ENCODE measurements at places on chromosomes 11 and 22.

DNA sequence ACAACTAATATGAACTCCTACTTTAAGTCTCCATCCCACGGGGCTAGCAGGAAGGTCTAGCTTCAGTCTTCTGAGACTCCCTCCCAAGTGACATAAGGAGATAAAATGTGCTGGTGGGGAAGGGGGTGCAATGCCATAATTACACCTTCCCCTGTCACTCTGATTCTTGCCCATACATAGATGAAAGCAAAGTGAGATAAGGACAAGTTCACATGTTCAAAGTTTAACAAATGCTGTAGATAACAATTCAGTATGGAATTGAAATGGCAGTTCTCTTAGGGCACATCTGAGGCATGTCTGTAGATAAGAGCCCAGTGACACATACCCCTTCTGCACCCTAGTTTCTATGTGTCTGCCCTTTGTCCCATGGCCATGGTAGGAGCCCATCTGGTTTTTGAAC is 38.2 kb upstream of the PANX1 start:
- H3K4me3 ChIP-seq = no peak overlapping the region
- H3K27me3 ChIP-seq = peaks cover 29% of the 10 kb centered on the region
- H3K36me3 ChIP-seq = no peaks in the 10 kb centered on the region
- no peaks in the 10 kb centered on the region for H3K4me1 ChIP-seq
- DNase-seq = no peak

DNA sequence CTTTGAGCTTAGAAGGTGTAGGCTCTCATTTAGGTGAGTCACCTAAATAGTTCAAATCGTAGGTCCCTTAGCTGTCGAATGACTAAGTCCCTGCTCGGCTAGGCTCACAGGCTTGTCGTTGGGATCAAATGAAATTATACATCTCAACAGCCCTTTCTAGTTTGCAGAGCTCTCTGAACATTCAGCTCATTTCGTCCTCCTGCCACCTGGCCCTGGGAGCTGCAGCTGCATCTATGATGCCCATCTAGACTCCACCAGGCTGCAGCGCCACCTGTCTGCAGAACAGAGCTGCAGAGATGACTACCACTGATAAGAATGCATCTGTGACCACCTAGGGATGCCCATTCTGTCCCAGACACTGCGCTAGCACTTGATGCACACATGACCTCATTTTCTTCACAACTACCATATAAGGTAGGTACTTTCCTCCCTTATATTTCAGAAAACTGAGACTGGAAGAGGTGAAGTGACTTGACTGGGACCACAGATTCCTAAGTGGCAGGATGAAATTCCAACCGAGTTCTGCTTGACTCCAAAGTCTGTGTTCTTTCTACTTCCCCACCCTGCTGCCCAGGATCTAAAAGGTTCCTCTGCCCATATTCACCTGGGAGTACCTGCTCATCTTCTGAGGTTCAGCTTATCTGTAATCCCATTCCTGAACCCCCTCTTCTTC is 141.1 kb upstream of the NARS2 start:
- peaks cover 9% of the 10 kb centered on the region for H3K4me1 ChIP-seq
- no peaks in the 10 kb centered on the region for H3K36me3 ChIP-seq
- peak; percentile 56 for DNase-seq
- no peak overlapping the region for H3K27ac ChIP-seq
- H3K27me3 ChIP-seq = peaks cover 37% of the 10 kb centered on the region
- H3K4me3 ChIP-seq = no peak overlapping the region

DNA sequence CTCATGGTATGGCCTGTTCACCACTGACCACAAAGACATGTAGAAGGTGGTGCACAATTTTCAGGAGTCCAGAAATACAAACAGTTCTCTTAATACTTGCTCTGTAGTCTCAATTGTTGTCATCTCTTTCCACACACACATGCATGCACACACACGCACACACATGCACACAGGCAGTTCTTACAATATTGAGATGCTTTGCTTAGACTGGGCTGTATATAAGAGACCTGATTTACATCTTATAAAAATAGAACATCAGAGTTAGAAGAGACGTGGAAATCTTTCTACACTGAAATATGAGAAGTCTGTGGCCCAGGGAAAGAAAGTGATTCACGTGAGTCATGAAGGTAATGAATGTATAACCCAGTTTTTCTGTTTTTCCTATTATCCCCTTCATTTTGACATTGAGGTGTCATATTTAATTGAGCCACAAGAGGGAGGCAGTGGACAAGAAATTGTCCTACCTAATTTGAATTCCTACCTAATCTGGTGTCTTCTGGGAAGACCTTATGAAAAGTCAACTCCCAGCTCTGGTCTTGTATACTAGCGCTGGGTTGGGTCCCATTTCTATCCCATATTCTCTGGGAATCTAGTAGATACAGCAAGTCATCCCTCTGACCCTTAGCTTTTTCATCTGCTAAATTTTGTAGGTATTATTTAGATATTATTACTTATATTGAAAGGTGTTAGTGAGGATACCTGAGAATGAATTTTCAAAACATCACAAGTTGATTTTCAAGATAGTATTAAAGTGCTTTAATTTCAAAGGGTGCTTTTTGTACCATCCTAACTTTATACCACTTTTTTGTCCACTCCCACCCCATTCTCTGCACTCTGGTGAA is 14.9 kb upstream of the MS4A4A start:
- peaks cover 4% of the 10 kb centered on the region for H3K36me3 ChIP-seq
- DNase-seq = peak; percentile 42
- H3K27me3 ChIP-seq = peaks cover 29% of the 10 kb centered on the region
- no peak overlapping the region for H3K4me3 ChIP-seq
- H3K4me1 ChIP-seq = no peaks in the 10 kb centered on the region
- H3K27ac ChIP-seq = no peak overlapping the region

DNA sequence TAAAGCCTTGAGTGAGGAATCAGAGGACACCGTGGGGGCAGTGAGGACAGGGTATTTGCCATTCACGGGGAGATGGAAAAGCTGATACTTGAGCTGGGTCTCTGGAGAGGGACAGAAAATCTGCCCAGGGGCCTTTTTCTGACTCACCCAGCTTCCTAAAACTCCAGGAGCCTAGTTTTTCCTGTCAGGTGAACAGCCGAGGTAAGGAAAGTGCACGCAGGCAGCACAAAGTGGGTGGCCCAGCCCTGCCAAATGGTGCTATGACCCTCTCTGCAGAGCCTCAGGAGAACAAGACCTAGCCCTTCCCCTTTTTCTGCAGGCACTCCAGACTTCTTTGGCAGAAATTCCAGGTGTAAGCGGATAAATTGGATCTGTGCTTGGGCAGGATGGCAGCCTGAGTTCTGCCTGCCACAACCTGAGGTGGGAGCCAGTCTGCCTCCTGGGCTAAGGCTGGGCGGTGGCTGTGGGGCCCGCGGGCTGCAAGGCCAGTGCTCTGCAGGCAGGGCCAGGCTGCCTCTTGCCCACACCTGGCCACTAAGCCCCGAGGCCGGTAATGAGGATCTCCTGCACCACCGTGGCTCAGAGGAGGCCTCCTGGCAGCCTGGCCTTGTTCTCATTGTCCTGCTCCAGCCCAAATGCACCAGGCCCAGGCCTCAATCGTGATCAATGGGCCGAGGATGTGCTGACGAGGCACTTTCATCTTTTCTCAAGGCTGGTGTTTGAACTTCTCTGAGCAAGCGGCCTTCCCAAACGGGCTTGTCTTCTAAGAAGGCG is 72.9 kb upstream of the LMO1 start:
- no peak overlapping the region for H3K27ac ChIP-seq
- no peaks in the 10 kb centered on the region for H3K4me1 ChIP-seq
- no peak overlapping the region for H3K4me3 ChIP-seq
- H3K36me3 ChIP-seq = no peaks in the 10 kb centered on the region
- DNase-seq = no peak

DNA sequence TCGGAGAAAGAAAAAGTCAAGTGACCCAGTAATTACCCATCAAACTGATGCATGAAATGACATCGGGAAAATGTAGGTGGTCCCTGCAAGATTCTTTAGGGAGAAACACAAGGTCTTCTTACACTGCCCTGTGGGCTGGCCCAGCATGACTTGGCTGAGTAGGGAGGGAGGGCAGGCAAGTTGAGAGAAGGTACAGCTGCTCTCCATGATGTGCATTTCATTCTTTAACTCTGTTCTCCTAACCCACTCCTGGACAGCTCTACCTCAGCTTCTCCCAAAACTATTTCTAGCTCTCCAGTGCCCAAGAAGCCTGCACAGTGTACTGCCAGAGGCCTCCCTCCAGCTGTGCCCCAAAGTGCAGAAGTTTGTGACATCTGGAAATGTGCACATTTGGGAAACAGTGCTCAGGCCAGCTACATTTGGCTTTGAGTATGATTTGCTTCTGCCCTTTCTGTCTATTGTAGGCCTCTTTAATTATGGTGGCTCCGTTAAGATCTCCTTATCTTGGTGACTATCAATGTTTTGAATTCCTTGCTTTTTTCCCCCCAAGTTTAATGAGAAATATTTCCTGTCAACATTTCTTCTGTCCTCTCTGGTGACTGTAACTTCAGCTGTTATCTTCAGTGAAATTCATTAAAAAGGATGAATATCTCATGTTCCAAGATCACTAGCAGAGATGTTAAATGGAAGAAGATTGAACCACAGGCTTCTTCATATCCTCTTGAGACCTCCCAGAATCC is 26.7 kb upstream of the PRSS23 start:
- H3K27me3 ChIP-seq = peaks cover 35% of the 10 kb centered on the region
- no peaks in the 10 kb centered on the region for H3K4me1 ChIP-seq
- DNase-seq = no peak
- H3K36me3 ChIP-seq = no peaks in the 10 kb centered on the region
- H3K27ac ChIP-seq = no peak overlapping the region

- peaks cover 18% of the 10 kb centered on the region for H3K4me1 ChIP-seq
- no peak for DNase-seq
- H3K27ac ChIP-seq = no peak overlapping the region
- no peaks in the 10 kb centered on the region for H3K27me3 ChIP-seq
- H3K4me3 ChIP-seq = no peak overlapping the region
These were observed 174.0 kb downstream of the TBC1D22A start for GRCh38 chr22:46936378-46936903.
